ENCODE measurements at places on chromosomes 16 and 17.

GRCh38 chr16:85557083-85557970 lies 55.8 kb upstream of the GSE1 start:
- peak; percentile 45 for DNase-seq

DNA sequence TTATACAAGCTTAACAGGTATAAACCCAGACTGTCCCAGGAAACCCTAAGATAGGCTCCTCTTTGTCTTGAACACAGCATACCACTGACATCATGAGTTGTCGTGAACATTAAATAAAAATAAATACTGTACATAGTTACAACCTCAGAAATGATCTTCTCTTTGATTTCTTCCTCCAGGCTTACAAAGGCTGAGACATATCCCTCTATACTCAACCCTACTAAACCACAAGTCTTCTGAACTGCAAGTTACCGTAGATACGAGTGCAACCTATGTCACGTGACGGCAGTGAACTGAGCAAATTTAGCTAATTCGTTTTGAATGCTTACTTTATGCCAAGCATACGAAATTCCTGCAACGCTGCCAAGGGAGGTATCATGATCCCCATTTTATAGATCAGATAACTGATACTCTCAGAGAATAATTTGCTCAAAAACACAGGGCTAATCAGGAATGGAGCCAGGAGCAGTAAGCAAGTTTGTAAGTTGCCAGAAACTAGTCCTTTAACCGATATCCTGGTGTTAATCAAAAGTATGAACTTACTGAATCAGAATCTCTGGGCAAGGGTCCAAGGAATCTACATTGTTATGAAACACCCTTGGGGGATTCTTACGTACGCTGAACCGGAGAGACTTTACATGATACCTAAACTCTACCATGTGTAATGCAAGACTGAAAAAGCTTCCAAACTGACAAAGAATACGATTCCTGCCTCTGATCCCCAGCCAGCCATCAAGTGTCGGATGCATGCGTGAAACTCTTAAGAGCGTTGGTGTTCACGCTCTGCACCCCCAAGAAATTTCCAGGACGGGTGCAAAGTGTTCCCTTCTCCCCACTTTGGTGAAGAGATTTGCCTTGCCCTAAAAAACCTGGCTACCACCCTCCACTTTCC lies 106.2 kb downstream of the XYLT1 start:
- peak; percentile 97 for DNase-seq

DNA sequence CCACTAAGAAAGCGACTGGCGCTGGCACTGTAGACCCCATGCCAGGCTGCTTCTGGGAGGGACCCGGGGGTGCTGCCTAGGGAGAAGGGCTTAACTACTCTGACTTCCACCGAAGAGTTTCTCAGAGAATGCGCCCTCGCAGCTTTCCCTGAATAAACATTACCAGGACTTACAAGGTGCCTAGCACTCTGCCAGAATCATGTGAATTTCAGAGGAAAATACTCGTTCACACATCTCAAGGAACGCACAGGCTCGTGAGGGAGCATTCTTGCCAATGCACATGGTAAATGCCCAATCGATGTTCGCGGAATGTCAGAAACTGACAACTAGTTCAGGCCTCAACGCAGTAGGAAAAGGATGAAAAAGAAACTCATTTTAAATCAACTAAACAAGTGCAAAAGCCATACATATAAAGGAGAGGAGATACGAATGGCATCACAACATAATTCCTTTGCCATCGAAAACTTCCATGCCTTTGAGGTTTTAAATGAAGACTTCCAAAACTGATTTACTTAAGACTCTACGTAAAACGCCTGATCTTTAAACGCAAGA lies 999 bp downstream of the CMC2 start:
- no peak for DNase-seq

- DNase-seq = no peak
Observed at GRCh38 chr16:8623634-8624033, 2.1 kb downstream of the METTL22 start.

DNA sequence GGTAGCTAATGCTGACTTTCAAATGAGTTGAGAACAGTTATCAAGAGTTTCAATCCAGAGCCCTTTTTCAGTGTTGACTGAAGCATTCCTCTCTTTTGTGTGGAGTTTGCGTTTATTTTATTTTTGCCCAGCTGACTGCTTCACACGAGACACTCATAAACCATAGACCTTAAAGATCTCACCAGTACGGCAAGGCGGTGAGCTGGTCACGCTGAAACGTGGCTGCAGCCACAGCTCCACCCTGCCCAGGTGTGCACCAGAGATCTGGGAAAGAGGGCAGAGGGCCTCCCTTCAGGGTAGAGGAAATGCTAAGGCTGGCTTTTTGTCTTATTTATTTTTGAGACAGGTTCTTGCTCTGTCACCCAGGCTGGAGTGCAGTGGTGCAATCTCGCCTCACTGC lies 112.2 kb downstream of the AATF start:
- DNase-seq = no peak

GRCh38 chr17:71762526-71762925 lies 358.3 kb upstream of the SOX9 start:
- no peak for DNase-seq

GRCh38 chr17:66190738-66191592 lies 968 bp downstream of the CEP112 start:
- no peak for DNase-seq

- no peak for DNase-seq
Observed at GRCh38 chr17:41894791-41895331, 23.9 kb downstream of the ACLY start.

DNA sequence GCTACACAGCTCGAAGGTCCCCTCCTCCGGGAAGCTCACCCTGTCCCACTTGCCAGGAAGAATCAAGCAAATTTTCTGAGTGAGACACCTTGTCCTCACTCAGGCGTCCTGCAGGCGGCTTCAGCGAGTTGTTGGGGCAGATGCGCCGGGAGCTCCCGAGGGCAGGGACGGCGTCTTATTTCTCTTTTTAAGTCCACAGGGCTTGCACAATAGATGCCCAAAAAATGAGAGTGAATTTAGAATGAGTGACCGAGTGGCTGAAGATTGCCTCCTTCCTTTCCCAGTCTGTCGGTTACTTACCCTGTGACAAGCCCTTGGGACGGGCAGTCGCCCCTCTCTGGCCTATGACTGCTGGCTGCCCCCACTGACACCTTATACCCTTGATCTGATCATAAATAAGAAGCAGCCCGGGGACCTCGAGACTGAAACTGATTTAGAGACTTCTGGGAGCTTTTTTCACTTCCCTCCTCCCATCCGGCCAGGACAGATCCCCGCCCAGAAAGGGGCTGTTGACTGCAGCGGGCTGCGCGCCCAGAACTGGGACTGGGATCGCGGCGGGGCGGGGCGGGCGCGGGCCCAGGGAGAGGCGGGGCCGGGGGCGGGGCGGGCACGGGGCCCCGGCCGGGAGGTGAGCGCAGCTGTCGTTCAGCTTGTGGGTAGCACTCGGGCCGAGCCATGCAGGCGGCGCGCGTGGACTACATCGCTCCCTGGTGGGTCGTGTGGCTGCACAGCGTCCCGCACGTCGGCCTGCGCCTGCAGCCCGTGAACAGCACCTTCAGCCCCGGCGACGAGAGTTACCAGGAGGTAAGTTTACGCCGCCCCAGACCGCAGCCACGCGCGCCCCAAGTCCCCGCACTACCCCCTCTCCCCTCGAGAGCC lies at the start of gene TTYH2:
Gene TTYH2, plus strand, starts transcription at position 659 of the 879 bp plus-strand sequence. Its CDS starts 17 bp downstream, at position 676.
- DNase-seq = peak; percentile 92

- DNase-seq = no peak
Observed at GRCh38 chr16:57071831-57072582, 20.4 kb upstream of the CPNE2 start.

GRCh38 chr17:42402117-42402516 lies 13.9 kb upstream of the STAT3 start:
- no peak for DNase-seq

GRCh38 chr17:34364751-34365150 lies 1.7 kb upstream of the CCL1 start:
- DNase-seq = no peak

- DNase-seq = peak; percentile 83
Observed at GRCh38 chr17:57861000-57861789, 11.4 kb upstream of the MRPS23 start.

- DNase-seq = no peak
Observed at GRCh38 chr17:39755554-39756379, 18.0 kb downstream of the GRB7 start.

DNA sequence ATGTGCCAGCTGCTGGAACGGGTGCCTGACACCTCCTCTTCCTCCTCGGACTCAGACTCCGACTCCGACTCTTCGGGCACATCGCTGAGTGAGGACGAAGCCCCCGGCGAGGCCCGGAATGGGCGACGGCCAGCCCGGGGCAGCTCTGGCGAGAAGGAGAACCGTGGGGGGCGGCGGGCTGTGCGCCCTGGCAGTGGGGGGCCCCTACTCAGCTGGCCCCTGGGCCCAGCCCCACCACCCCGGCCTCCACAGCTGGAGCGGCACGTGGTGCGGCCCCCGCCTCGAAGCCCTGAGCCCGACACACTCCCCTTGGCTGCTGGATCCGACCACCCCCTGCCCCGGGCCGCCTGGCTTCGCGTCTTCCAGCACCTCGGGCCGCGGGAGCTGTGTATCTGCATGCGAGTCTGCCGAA lies 6.8 kb downstream of the FBXL19 start:
- no peak for DNase-seq

DNA sequence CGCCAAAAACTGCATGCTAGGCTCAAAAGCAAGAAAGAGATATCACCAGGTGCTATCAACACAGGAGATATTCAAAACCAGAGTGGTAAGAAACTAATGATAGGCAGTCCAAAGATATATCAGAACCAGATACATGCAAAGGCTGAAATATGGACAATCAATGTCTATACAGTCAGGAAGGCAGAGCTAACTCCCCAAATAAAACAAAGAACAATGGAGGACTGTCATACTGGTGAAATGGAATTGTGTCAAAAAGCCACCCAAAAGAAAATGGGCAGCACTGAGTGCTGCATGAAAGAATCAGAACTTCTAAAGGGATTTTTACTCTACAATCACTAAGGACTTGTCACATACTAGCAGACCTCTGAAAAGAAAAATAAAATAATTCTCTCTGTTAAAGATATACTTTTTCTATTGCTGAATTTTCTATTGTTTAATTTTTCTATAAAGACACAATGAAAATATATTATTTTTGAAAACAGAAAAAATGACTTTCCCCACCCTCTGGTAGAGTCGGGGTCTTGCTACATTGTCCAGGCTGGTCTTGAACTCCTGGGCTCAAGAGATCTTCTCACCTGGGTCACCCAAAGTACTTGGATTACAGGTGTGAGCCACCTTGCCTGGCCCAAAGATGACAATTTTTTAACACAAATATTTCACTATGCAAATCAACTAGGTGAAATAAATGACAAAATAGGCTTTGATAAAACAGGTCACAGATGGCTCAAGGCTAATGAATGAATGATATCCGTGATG lies 98.2 kb downstream of the USP32 start:
- DNase-seq = no peak

- no peak for DNase-seq
Observed at GRCh38 chr17:70314096-70314495, 144.8 kb downstream of the KCNJ2 start.

- DNase-seq = no peak
Observed at GRCh38 chr17:37642681-37643080, 565 bp downstream of the DDX52 start.

GRCh38 chr17:28256370-28256769 lies 62.6 kb upstream of the TMEM97 start:
- DNase-seq = no peak

DNA sequence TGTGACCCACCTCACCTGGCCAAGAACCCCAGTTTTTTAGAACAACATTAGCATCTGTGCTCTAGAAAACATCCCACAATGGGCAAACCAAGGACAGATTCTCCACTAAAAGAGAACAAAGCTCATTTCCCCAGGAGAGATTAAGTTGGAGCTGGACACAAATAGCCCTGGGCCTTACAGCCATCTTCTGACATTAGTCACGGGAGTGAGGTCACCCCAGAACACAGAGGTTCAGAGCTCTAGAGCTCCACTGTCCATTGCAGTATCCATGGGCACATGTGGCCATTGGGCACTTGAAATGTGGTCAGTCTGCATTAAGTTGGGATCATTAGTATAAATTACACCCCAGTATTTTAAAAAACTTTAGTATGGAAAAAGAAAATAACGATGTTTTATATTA lies 47.6 kb upstream of the RBBP6 start:
- no peak for DNase-seq

GRCh38 chr16:401468-402348 lies at the start of gene DECR2:
Gene DECR2 (plus strand): TSS chr16:401885. CDS start chr16:401964, 79 bp downstream.
- peak; percentile 45 for DNase-seq

DNA sequence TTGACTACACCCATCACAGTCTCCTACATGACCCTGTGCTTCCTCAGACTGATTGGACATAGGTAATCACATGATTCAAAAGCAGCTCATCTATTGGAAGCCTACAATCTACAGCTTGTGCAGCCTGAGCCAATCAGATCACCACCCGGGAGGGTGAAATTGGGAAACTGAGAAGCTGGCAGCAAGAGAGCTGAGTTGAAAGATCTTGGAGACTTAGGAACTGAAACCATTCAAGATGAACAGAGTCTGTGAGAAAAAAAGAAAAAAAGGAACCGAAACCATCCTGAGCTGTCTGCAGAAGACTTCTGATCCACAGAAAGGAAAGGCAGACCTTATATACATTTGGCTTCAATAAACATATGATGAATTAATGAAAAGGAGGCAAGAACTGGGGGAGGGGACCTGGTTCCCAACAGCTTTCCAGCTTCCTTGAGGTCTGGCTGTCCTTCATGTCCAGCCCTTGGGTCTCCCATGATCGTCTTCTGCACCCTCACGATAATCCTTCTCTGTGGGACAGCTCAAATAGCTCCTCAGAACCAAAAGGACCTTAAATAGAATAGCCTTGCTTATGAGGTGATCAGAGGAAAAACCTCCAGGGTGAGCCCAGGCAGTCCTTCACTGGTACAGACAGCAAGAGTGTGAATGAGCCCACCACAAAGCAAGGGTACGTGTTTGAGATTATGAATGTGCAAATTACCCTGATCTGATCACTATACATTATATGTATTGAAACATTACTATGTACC lies 32.6 kb downstream of the PLXDC1 start:
- no peak for DNase-seq

DNA sequence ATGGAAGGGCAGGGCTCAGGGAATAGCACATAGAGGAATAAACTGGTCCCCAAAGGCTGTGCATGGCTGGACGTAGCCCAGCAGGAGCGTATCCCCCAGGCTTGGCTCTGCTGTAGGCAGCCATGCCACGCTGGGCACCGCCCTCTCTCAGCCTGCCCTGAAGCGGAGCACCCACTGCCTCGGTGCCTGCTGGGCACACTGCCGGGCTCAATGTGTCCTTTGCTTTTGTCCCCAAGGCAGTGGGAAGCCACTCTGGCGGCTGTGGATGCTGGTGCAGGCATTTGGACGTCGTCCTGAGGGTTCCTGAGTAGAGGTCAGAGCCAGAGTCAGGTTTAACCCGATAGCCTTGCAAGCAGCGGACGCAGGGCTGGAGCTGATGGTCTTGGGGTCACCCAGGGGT lies 141.0 kb downstream of the ENGASE start:
- DNase-seq = no peak
